ENCODE measurements at places on chromosomes 2 and 18. TPM values are rescaled to one million over a fixed set of nuclear protein-coding genes. Genes with fewer than 3 reads are reported as not detected.
A peak's percentile ranks its signal among the peaks of the same experiment; 100 is the strongest.

DNA sequence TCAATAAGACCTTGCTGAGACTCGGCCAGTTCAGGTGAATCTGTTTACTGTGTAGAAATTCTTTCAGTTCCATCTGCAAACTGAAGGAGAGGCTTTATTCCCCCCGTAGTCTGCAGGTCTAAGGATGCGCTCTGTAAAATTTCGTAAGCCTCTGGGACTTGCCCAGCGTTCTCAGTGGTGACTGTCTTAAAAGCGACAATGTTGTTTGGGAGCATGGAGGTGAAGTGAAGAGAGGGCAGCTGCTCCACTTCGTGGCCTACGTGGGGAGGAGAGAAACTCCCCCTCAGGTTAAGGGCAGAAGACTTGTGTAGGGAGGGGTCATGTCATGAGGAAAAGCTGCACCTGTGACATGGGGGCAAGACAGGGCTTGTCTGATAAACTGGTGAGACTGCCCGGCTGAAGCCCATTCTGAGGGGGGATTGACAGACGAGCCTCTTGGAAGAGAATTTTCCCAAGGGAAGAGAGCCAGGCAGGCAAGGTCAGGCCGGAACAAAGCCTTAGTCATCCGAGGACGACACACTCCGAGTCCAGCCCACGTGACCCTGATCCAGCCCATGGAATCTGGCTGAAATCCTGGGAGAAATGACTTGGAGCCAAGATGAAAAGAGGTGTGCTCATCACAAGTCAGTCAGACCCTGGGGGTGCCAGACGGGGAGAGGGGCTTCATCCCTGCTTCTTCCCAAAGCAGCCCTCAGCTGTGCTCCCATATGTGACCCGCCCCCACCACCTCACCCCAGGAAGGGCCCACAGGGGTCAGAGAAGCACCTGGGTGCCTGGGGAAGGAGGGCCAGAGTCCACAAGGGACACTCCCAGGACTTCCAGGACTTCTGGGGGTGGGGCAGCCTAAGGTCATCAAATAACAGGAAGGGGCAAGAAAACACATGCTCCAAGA lies 88.5 kb upstream of the SH3BP4 start:
- no peak for DNase-seq

DNA sequence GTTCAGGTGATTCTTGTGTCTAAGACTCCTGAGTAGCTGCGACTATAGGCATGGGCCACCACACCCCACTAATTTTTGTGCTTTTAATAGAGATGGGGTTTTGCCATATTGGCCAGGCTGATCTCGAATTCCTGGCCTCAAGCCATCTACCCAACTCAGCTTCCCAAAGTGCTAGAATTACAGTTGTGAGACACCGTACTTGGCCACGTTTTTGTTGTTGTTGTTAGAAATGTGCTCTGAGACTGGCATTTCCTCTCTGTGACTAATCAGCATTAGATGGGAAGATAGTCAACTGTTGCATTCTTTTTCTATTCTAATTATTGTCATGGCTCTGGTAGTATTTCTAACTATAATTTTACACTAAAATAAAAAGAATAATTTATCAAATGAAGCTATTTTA lies 191.7 kb downstream of the CAMKMT start:
- DNase-seq = no peak

- no peak for DNase-seq
These were observed 17.0 kb upstream of the ANKRD44 start for GRCh38 chr2:197327472-197328098.

GRCh38 chr18:12442946-12443345 lies 35.2 kb downstream of the PRELID3A start:
- DNase-seq = no peak

- DNase-seq = no peak
These were observed 7.3 kb upstream of the CRYBA2 start for GRCh38 chr2:219000569-219000960.

GRCh38 chr2:199471443-199472057 lies 13.8 kb upstream of the SATB2 start:
- no peak for DNase-seq

DNA sequence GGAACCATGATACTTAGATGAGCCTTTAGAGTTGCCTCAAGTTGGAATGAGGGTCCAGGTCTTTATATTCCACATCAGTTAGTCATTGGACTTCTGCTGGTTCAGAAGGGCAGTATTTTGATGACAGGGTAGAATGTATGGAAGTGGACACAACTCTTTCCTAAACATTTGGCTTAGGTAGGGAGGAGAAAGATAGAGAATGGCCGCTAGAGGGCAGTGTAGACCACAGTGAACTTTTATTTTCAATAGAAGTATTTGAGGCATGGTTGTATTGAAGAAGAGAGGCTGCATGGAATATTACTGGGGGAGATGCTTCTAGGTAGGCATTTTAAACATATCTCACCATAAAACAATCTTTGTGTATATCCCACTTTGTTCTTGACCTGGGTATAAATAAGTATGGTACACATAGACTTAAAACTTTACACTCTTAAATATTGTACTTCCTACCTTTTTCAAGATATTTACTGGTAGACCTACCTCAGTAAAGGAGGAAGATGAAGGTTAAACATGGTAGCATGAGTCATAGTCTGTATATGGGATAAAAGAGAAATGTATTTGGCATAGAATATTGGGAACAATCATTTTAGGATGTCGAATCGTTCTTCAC lies 497.6 kb upstream of the FAM98A start:
- peak; percentile 80 for DNase-seq

GRCh38 chr2:15359716-15360531 lies 201.2 kb downstream of the NBAS start:
- DNase-seq = no peak

DNA sequence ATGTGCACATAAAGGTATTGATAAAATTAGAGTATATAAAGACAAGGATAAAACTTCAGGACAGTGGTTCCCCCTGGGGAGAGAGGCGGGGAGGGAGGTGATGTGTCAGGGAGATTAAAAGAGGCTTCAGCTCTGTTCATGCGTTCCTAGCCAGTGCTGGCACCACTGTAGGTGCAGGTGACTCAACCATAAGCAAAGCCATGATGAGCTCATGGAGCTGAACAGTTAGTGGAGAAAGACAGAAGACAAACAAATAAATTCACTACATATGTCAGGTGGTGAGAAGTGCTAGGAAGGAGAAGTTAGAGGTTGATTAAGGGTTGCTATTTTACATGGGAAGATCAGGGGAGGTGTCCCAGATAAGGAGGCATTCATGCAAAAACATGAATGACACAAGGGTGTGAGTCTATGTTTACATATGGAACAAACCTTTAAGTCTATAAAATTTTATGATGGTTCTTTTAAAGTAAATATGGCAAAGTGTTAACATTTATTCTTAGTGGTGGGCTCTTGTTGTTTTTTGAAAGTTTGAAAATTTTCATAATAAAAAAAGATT lies 136.0 kb downstream of the ANKRD44 start:
- no peak for DNase-seq

DNA sequence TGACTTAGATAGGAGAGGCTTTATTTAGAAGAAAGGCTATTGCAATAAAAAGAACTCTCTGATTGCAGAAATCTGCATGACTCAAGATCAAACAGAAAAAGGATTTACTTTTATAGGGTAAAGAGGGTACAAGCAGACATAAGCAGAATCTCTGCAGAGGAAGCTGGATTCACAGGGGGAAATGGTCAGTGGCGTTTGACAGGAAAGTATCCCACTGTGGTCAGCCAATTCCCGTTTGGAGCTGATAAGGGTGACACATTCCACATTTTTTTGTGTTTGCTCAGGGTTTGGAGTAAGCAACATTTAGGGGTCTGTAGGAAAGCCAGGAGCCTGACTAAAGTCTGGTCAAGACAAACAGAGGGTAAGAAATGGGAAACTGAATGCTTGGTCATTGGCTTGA lies 23.9 kb upstream of the SCYGR5 start:
- DNase-seq = no peak

DNA sequence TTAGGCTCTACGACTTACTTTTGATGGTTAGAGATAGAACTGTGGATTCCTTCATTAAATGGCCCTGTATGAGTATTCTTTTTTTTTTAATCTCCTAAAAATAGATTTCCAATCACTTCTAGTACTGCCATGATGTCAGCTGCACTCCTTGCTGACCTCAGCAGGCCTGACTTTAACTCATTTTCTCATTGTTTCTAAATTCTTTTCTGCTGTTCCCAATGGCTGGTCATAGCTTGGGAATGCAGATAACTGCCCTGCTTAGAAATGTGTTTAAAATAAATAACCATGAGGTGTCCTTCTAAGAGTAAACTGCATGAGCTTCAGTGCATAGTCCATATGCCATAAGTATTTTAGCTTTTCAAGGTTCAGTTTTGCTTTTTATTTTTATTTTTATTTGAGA lies 15.7 kb downstream of the CCDC85A start:
- DNase-seq = no peak

- no peak for DNase-seq
These were observed 168.9 kb upstream of the RMP24 start for GRCh38 chr18:35803551-35803950.

DNA sequence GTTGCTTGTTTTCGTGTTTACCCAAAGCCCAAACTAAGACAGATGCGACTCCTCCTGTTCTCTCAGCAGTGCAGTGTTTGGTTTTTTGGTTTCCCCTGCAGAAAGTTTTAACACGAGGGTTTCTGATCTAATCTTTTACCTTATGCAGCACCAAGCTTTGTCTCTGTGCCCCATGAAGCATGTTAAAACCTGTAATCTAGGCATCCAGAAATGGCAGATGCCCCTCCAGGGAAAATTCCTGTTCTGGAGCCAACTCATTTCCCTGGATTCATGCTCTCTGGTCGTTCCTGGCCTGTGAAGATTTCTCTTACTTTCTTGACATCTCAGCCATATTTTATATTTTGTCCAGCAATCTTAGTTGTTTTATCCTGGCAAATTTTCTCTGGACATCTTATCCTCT lies 91.5 kb downstream of the LTBP1 start:
- DNase-seq = no peak

DNA sequence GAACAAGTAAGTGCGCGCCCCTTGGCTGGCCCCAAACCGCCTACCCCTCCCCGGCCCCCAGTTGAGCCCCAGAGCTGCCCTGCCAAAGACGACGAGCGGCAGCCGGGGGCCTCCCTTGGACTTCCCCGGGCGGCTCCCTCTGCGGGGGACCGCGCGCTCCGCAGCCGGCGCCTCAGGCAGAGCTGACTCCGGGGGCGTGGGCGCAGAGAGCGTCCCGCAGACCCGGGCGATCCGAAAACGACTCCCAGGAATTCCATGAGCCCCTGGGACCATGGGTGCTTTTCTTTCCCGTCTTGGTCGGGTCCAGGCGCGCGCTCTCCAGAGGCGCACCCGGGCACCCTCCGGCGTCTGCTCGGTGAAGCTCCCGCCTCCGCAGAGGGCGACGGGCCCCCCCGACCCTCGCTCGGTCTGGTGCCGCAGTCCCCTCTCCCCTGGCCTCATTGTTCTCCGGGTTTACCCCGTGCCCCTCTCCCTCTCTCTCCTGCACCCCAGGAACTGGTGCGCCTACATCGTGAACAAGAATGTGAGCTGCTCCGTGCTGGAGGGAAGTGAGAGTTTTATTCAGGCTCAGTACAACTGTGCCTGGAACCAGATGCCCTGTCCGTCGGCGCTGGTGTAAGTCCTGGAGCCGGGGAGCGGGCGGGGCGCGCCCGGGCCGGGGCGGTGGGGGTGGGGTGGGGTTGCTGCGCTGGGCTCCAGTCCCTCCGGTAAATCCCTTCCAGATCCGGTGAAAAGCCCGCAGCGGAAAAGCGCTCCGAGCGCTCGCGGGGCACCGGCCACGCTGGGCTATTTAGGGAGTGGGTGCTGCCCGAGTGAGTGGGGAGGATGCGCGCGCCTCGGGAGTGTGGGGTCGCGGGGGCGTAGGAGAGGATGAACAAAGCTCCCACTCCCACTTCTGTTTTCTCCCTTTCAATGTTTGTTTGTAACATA lies 776 bp downstream of the EMILIN2 start:
- DNase-seq = peak; percentile 30

DNA sequence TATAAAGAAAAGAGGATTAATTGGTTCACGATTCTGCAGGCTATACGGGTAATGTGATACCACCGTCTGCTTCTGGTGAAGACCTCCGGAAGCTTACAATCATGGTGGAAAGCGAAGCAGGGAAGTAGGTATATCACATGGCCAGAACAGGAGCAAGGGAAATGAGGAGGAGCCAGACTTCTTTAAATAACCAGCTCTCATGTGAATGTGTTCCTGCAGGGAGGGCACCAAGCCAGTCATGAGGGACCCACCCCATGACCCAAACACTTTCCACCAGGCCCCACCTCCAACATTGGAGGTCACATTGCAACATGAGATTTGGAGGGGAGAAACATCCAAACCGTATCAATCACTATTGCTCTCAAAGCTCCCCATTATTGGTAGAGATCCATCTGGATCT lies 61.8 kb downstream of the EFEMP1 start:
- DNase-seq = no peak

DNA sequence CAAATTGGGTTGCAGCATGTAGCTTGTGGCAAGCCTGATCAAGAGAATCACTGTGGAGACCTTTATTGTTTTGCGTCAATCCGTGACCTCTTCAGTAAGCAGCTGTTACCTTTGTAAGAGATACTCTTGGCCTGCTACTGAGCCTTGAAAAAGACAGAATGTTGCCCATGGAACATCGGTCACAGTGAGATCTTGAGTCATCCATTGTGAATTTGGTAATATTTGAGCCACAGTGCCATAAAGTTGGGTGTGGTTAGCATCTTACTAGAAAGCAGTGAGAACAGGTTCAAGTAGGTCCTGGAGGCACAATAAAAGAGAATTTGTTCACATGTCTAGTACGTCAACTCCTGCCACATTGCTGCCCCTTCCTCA lies 12.7 kb upstream of the EFR3B start:
- DNase-seq = no peak

DNA sequence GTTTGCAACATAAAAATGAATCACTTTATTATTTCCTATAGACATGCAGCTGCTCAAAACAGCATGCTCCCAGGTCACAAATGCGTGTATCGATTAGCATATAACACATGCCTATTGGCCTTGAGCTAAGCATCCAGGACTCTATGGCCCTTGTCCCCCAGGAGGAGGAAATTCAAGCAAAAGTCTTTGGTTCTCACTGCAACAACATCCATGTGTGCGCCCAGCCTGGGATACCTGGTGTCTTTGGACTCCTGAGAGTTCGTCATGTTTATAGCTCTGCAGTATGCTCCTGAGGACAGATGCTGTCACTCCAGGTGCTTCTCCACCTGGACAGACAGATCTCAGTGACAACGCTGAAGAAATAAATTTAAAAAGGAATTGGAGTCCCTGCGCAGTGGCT lies 284.6 kb downstream of the PHLPP1 start:
- DNase-seq = no peak

MSGN1 gene
- not detected for polyA plus RNA-seq

COL3A1 gene
- 914 TPM for polyA plus RNA-seq

METTL4 gene
- polyA plus RNA-seq = 23.8 TPM

PLB1 gene
- 1.2 TPM for polyA plus RNA-seq

NT5DC4 gene
- 0.83 TPM for polyA plus RNA-seq

CHST10 gene
- polyA plus RNA-seq = 22.0 TPM

IL36B gene
- polyA plus RNA-seq = not detected

CNRIP1 gene
- polyA plus RNA-seq = 21.5 TPM

LOXL3 gene
- polyA plus RNA-seq = 10.8 TPM

IL1RL1 gene
- polyA plus RNA-seq = 0.48 TPM
